CD8-positive, alpha-beta memory T cell (primary cell): ENCODE measurements at places on chromosomes 6 and 20.
A peak's percentile ranks its signal among the peaks of the same experiment; 100 is the strongest.

DNA sequence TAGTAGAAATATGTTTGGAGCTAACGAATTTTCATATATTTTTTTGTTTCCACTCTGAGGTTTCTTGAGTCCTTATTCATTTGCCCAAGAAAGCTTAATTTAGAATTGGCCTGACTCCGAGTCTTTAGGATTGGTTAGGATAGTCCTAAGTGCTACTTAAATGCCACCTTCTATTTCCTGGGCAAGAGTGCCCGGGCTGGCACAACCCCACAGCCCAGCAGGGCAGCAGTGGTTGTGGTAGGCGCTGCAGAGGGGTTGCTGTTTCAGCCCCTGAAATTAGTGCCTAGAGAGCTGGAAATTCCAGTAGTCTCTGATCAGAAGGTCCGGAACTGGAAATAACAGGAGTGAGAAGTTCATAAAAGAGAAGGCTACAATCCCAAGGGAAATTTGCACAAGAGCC lies 139.4 kb upstream of the TENT5A start:
- no peak for DNase-seq

GRCh38 chr20:35146920-35147574 lies at the start of gene EDEM2:
Gene EDEM2 (minus strand): TSS chr20:35147336. CDS start chr20:35147258, 78 bp downstream.
- DNase-seq, result peak; percentile 93

GRCh38 chr20:53599378-53599777 lies 5.7 kb upstream of the ZNF217 start:
- no peak for DNase-seq

GRCh38 chr6:10235344-10235743 lies 179.5 kb downstream of the TFAP2A start:
- DNase-seq, result no peak

GRCh38 chr6:139017227-139017626 lies 11.3 kb upstream of the ABRACL start:
- DNase-seq, result no peak
